Regular cardiac myocyte (primary cell): ENCODE measurements at places on chromosomes 3 and 15. TPM values are rescaled to one million over a fixed set of nuclear protein-coding genes. Genes with fewer than 3 reads are reported as not detected.

Gene CHRD
- 0.96 and 3.1 TPM in 2 replicates for total RNA-seq

Gene KBTBD13
- total RNA-seq, result not detected in 2 replicates

Gene IL17RD
- total RNA-seq, result 1.5 and 1.7 TPM in 2 replicates

Gene TGM4
- total RNA-seq, result not detected in 2 replicates

Gene LMAN1L
- total RNA-seq, result not detected in 2 replicates

Gene GPR171
- total RNA-seq, result 0.28 TPM in 1 of 2 replicates, not detected in the other

Gene CERS3
- total RNA-seq, result not detected in 2 replicates

Gene HTR3E
- total RNA-seq, result not detected in 2 replicates

Gene ITGA11
- 9.6 and 46.5 TPM in 2 replicates for total RNA-seq

Gene ZPLD1
- 0.19 and 0.56 TPM in 2 replicates for total RNA-seq

Gene IGDCC3
- total RNA-seq, result not detected in 2 replicates

Gene KIF7
- 11.3 and 15.7 TPM in 2 replicates for total RNA-seq

Gene GNB4
- 78.4 and 104 TPM in 2 replicates for total RNA-seq

Gene BTLA
- 0.56 TPM in 1 of 2 replicates, not detected in the other for total RNA-seq

Gene STXBP5L
- under 0.01 TPM in 1 of 2 replicates, not detected in the other for total RNA-seq

Gene RBPMS2
- total RNA-seq, result not detected in 2 replicates

Gene A4GNT
- not detected in 2 replicates for total RNA-seq

Gene TNNC1
- total RNA-seq, result 0.96 and 2.5 TPM in 2 replicates

Gene HYKK
- 2.9 and 3.9 TPM in 2 replicates for total RNA-seq

Gene SERINC4
- total RNA-seq, result not detected in 2 replicates

Gene SLC6A20
- total RNA-seq, result not detected in 2 replicates

Gene SPINT1
- 0.28 and 0.58 TPM in 2 replicates for total RNA-seq

Gene ACP3
- under 0.01 and 0.28 TPM in 2 replicates for total RNA-seq

Gene COL6A5
- not detected in 2 replicates for total RNA-seq

Gene FBXO22
- total RNA-seq, result 67.7 and 69.6 TPM in 2 replicates

Gene ARHGEF26
- total RNA-seq, result 1.1 and 4.0 TPM in 2 replicates

Gene DUOXA1
- 0.56 TPM in 1 of 2 replicates, not detected in the other for total RNA-seq

Gene DNAJA4
- 3.4 and 4.8 TPM in 2 replicates for total RNA-seq

Gene ZDHHC23
- total RNA-seq, result 3.1 and 3.5 TPM in 2 replicates

Gene CCR1
- under 0.01 and 0.28 TPM in 2 replicates for total RNA-seq

Gene EFCC1
- under 0.01 TPM in 1 of 2 replicates, not detected in the other for total RNA-seq

Gene TPRG1
- total RNA-seq, result 0.38 and 0.56 TPM in 2 replicates

Gene ADPRH
- 5.6 and 7.5 TPM in 2 replicates for total RNA-seq

Gene PTH1R
- total RNA-seq, result 0.38 and 0.85 TPM in 2 replicates
